ENCODE measurements at places on chromosomes 5 and 9.

- DNase-seq = no peak
These were observed 12.3 kb downstream of the GAPT start for GRCh38 chr5:58503390-58504046.

DNA sequence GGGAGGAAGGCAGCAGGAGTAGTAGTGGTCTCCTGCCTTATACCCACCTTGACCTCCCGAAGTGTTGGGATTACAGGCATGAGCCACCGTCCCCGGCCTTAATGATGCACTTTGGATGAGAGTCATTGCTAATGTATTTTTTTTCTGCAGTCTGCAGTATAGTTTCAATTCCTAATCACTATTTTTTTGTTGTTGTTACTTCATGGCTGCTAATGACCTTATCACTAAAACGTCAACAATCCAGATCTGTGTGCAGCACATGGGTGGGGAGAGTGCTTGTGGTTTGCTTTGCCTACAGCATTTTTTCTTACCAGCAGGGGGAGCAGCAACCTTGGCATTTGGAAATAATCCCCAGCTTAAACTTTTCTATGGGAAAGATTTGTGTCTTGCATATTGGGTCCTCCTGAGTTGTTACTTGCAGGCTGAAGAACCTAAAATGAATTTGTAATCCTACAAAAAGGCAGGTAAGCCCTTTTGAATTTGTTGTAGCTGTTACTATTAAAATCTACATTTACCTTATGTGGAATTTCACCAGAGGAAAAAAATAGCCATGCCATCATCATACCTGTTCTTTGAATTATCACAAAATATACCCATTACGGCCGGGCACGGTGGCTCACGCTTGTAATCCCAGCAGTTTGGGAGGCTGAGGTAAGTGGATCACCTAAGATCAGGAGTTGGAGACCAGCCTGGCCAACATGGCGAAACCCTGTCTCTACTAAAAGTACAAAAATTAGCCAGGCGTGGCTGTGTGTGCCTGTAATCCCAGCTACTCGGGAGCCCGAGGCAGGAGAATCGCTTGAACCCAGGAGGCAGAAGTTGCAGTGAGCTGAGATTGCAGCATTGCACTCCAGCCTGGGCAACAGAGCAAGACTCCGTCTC, 6.3 kb upstream of the MED7 start:
- DNase-seq = peak; percentile 46

- no peak for DNase-seq
These were observed 200.4 kb downstream of the ASTN2 start for GRCh38 chr9:117214416-117214815.

- peak; percentile 8 for DNase-seq
These were observed 778.9 kb upstream of the ZNF608 start for GRCh38 chr5:125525356-125525755.

- peak; percentile 89 for DNase-seq
These were observed 77.6 kb upstream of the ADRA1B start for GRCh38 chr5:159838551-159839222.

DNA sequence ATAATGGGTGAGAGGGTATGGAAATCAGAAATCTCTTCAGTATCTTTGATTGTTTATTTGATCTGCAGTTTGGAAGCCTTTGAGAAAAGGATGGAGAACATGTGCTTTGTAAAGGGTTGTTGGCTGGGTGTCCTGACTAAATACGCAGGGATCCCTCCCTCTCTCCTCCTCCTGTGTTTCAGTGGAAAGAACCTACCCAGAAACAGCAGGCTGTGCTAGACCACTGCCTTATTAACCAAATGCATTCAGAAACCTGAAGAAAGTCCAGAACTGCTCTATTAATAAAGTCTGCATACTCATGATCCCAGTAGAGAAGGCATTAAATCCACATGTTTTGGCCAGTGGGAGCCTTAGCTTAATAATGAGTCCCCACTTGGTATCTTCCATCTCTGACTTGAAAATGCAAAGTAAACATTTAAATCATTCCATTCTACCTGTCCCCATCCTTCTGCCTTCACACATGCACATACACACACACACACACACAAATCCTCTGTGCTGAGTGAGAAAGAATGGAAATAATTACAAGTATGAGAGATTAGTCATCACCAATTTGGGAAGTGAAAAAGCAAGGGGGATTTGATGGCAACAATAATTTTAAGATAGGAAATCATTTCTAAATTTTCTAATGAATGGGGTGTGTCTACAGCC, 10.0 kb upstream of the LECT2 start:
- no peak for DNase-seq

DNA sequence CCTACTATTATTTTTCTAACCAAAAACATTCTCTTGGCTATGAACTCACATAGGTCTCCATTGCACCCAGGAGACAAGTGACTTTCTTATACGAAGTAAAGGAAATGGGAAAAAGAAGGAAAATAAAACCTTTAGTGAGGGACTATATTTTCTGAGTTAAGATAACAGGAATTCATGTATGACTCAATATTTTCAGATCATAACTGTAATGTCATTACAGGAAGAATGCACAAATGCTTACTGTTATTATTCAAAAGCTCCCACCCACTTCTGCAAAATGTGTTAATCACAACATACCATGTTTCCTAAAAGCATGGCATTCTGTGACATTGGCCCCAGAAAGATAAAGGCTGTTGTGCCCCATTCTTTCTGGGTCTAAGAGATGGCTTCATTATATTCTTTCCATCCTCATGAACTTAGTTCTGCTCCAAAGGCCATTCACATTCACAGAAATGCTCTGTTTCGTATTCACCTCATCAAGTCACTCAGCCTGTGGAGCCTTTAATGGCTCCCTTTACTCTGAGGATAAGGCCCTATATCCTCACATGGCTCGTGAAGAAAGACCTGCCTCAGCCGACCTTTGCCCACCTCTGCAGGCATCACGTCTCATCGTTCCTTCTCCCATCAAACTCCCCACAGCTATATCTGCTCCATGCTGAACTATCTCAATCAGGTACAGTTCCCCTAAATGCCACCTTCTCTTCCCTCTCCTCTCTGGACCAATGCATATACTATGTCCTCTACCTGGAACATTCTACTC, 77.0 kb downstream of the ABCA1 start:
- no peak for DNase-seq

DNA sequence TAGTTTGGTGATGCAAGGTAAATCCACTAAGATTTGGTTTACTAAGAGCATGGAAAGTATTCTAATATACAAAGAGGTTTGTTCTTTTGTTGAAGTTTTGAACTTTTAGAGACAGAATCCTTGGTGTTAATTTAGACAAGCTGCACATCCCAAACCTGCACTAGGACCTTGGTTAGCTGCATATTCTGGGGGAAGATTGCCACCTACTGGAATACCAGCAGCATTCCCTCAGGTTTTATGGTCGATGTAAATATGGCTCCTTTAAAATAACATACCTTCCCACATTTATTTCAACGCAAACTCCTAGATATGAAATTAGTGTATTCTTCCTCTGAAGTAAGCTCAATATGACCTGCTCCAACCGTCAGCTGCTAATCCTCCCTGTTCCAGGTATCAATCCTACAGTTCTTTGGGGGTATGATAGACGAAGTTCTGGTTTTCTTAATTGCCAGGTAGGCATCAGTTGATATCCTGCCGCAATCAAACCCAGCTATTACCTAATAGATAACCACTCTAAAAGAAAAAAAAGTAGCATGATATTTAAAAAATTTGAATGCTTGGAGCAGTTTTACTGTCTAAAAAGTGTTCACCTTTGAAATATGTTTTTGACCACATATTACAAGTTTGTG, 624.1 kb downstream of the ISL1 start:
- peak; percentile 33 for DNase-seq

DNA sequence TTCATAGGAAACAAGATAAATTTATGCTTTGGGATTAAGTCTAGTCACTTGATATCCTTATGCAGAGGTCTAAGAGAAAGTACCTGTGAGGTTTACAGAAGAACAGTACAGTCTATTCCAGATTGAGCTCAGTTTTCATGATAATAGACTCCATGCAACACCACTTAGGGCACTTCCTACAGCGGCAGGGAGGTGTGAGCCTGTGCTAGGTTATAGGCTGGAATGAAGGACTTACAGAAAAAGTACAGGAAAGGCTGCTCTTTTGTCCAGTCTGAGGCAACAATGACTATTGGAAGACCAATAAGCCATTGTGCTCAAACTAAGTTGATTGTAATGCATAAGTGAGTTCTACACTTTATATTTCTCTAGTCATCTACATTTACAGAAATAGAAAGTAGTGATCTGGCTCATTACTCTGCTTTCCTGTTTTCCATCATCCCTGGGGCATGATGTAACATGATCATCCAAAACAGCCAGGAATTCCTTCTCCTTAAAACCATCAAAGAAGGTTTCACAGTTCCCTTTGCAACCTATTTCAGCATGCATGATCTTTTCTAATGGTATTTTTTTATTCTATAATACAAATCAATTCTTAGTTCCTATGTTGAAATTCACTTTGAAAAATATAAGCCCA, 322.8 kb downstream of the SLF1 start:
- no peak for DNase-seq

- no peak for DNase-seq
These were observed 145.3 kb downstream of the MACROH2A1 start for GRCh38 chr5:135253601-135254178.

- DNase-seq = no peak
These were observed 173.9 kb downstream of the WDR70 start for GRCh38 chr5:37552770-37553719.

DNA sequence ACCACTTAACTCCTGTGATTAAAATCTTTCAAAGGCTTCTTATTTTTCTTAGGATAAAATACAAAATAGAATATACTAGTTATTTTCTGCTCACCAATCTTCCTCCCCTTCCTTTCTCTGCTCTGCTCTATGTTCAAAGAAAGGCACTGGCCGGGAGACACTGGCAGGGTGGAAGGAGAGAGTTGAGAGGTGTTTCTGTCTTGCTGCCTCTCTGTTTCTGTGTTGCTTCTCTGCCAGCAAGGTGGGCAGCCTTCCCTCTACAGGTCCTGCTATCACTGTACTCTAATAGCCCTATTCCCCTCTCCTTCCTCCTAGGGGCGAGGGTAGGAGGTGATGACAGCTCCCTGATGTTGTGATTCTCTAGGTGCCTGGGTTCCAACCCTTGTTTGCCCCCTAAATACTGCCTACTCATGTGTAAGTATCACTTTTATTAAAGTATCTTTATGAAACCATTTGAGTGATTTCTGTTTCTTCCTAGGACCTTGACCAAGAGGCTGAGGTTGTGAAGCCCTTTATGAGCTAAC, 515.1 kb downstream of the TLE4 start:
- DNase-seq = no peak

DNA sequence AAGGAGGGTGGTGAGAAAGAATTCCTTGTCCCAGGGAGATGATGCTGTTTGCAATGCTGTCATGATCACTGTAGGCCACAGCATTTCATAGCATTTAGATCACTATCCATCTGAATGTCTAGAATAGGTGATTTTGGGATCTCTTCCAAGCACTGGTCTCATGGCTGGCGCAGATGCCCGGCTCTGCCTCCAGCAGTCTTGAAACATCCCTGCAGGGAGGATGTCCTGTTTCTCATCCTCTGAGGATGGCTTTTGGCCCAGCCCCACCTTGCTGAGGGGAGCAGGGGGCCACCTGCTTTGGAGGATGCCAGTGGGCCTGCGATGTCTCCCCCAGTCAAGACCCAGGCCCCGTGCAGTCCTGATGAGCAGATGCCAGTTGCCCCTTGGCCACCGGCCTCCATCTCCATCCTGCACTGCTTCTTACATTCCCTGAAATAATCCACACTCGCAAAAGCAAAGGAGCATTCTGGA, 63.5 kb upstream of the GARNL3 start:
- DNase-seq = no peak

- DNase-seq = no peak
These were observed 67.3 kb upstream of the ZFR start for GRCh38 chr5:32511776-32512374.

- no peak for DNase-seq
These were observed 617 bp downstream of the SLC9A3 start for GRCh38 chr5:523441-524222.

DNA sequence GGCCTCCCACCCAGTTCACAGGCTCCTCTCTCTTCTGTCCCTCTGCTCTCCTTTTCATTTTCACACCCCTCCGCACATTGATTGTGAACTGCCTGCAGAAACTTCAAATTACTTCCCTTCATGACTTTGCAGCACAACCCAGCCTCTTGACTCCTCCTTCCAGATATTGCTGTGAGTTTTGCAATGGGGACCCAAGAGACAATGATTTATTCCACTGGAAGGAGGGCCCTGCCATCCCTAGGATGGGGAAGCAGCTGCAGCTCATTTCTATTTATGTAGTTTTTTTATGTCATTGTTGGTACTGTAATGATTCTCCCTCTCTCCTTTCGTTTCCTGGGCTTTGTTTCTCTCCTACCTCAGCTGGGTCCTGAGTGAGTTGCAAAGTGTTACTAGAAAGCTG, 364.9 kb downstream of the ICE1 start:
- DNase-seq = no peak

- DNase-seq = no peak
These were observed 118.5 kb downstream of the DAB2IP start for GRCh38 chr9:121769939-121770338.

GRCh38 chr9:4062966-4063365, 236.9 kb downstream of the GLIS3 start:
- peak; percentile 51 for DNase-seq

DNA sequence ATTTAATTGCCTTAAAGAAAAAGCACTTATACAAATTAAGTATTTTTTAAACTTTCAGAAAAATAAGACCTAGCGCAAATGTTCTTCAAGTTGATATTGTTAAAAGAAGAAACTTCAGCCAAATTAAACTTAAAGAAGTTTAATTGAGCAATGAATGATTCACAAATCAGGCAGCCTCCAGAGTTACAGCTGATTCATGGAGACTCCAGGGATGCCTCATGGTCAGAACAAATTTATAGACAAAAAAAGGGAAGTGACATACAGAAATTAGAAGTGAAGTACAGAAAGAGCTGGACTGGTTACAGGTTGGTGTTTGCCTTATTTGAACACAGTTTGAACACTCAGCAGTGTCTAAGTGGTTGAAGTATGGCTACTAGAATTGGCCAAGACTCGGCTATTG, 60.3 kb downstream of the CDKN2A start:
- peak; percentile 55 for DNase-seq

GRCh38 chr5:142438573-142438972, 113.8 kb upstream of the SPRY4 start:
- DNase-seq = no peak

- no peak for DNase-seq
These were observed 213.0 kb downstream of the CRB2 start for GRCh38 chr9:123568691-123569688.

DNA sequence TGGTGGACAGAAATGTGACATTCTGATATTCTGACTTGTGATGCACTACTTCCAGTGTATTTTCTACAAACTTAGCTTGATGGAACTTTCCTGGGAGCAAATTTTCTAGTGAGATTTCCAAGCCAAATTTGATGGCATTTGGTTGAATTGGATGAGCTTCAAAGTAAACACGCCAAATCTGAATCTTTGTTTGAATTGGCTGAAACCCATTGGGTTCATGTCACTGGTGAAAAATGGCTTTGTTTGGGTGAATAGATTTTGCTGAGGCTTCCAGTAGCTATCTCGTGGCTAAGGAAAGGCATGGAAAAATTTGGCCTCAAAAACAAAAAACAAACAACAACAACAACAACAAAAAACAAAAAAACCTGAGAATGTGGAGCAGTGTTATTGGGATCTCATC, 271.1 kb upstream of the RPS23 start:
- no peak for DNase-seq

GRCh38 chr9:106890608-106891007, 27.6 kb downstream of the ZNF462 start:
- no peak for DNase-seq

Measured in mammary epithelial cell (primary cell).